Uterus (tissue), 4 donors: ENCODE measurements at places on chromosomes 1 and 21. TPM values are rescaled to one million over a fixed set of nuclear protein-coding genes. Genes with fewer than 3 reads are reported as not detected.
A peak's percentile ranks its signal among the peaks of the same experiment; 100 is the strongest.

The GSTM2 gene
- 154 TPM for total RNA-seq

The FAM177B gene
- total RNA-seq: not detected

GRCh38 chr1:162385280-162385623, 3.7 kb downstream of the C1orf226 start:
- H3K4me3 ChIP-seq: no peak overlapping the region
- no peaks in the 10 kb centered on the region for H3K27me3 ChIP-seq
- DNase-seq: no peak
- no peaks in the 10 kb centered on the region for H3K4me1 ChIP-seq
- H3K36me3 ChIP-seq: no peaks in the 10 kb centered on the region
- H3K27ac ChIP-seq: no peak overlapping the region

GRCh38 chr1:93965888-93966287, 56.7 kb upstream of the GCLM start:
- H3K36me3 ChIP-seq: no peaks in the 10 kb centered on the region
- no peaks in the 10 kb centered on the region for H3K4me1 ChIP-seq
- no peaks in the 10 kb centered on the region for H3K27me3 ChIP-seq
- no peak for DNase-seq
- H3K4me3 ChIP-seq: no peak overlapping the region

DNA sequence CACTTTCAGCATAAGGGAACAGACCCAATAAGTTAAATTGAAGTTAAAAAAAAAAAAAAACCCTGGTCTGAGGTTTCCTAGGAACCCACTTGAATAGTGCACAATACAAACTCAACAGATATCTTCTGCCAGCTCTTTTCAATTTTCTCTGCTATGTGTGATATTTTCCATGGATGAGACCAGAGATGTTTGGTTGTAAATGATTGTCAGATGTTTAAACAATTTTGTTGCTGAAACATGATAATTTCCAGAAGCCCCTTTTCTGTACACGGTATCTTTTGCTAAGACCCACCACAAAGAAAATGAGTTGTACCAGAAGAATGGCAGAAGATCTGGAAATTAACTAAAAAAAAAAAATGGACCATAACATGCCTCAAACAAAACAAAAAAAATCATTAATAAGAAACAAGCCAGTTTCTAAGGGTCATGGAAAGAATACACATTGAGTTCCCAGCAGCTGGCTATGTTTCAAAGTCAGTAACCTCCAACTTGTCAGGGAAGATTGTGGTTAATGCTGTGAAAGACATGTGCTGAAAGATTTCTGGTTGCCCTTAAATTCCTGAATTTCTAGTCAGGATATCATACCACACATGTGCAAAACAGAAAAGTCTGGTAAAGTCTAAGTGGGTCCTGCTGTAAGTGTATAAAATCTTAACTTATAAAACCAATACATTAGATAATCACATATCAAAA, 35.6 kb upstream of the MGST3 start:
- H3K4me3 ChIP-seq: no peak overlapping the region
- H3K4me1 ChIP-seq: no peaks in the 10 kb centered on the region
- no peaks in the 10 kb centered on the region for H3K36me3 ChIP-seq
- no peak overlapping the region for H3K27ac ChIP-seq
- no peaks in the 10 kb centered on the region for H3K27me3 ChIP-seq
- no peak for DNase-seq

DNA sequence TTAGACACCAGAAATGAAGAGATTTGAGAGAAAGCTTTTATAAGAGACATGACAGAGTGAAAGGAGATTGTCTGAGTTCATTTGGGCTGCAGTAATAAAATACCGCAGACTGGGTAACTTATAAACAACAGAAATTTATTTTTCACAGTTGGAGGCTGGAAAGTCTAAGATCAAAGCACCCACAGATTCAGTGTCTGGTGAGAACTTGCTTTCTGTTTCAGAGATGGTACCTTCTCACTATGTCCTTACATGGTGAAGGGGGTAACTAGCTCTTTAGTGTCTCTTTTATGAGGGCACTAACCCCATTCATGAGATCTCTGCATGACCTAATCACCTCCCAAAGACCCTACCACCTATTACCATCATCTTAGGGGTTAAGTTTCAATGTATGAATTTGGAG, 30.9 kb upstream of the FCRL4 start:
- no peaks in the 10 kb centered on the region for H3K27me3 ChIP-seq
- no peak for DNase-seq
- H3K36me3 ChIP-seq: no peaks in the 10 kb centered on the region
- H3K27ac ChIP-seq: no peak overlapping the region

The CD2 gene
- 1.2 TPM for total RNA-seq

GRCh38 chr1:160675641-160676410, 29.0 kb upstream of the SLAMF1 start:
- no peaks in the 10 kb centered on the region for H3K4me1 ChIP-seq
- peak; percentile 33 for DNase-seq
- no peak overlapping the region for H3K27ac ChIP-seq
- no peaks in the 10 kb centered on the region for H3K27me3 ChIP-seq
- no peaks in the 10 kb centered on the region for H3K36me3 ChIP-seq
- no peak overlapping the region for H3K4me3 ChIP-seq

The PPT1 gene
- total RNA-seq: 81.7 TPM

The S100A4 gene
- 226 TPM for total RNA-seq

- no peaks in the 10 kb centered on the region for H3K27me3 ChIP-seq
- no peaks in the 10 kb centered on the region for H3K36me3 ChIP-seq
- DNase-seq: no peak
- no peak overlapping the region for H3K4me3 ChIP-seq
- no peak overlapping the region for H3K27ac ChIP-seq
- H3K4me1 ChIP-seq: no peaks in the 10 kb centered on the region
Observed at GRCh38 chr1:28070725-28071593, 17.5 kb downstream of the EYA3 start.

DNA sequence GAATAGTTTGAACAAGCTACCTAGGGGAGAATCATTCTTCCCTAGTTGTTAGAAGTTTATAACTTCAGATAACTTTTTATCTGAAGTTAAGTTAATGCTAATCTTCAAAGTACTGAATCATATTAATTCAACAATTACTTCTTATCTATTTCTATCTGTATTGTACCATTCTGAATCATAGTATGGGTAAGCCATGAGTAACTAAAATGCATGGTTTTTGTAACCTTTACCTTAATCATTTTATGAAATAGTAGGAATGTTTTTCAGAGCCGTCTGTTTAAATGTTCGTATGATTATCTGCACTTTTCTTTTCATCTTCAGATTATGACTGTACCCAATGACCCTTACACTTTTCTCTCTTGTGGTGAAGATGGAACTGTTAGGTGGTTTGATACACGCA, 50.3 kb upstream of the MPC2 start:
- no peak overlapping the region for H3K4me3 ChIP-seq
- no peak for DNase-seq
- H3K36me3 ChIP-seq: no peaks in the 10 kb centered on the region
- H3K4me1 ChIP-seq: no peaks in the 10 kb centered on the region
- no peak overlapping the region for H3K27ac ChIP-seq

DNA sequence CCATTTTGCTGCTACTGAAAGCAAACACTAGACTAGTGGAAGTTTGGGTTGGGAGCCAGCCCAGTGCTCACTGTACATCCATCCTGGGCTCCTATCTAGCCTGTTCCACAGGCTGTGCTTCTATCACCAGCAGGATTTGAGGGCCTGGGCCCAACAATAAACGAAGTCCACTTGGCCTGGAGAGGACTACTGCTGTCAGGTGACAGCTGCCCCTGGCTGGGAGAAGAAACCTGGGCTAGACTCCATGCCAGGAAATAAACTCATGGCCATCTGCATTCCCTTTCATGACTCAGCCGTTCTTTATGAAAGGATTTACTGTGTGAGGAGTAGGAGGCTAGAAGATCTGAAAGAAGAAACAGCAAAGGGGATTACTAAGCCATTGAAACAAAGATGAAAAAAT, 35.5 kb downstream of the COLGALT2 start:
- H3K4me1 ChIP-seq: no peaks in the 10 kb centered on the region
- DNase-seq: no peak
- H3K36me3 ChIP-seq: no peaks in the 10 kb centered on the region
- no peak overlapping the region for H3K27ac ChIP-seq

DNA sequence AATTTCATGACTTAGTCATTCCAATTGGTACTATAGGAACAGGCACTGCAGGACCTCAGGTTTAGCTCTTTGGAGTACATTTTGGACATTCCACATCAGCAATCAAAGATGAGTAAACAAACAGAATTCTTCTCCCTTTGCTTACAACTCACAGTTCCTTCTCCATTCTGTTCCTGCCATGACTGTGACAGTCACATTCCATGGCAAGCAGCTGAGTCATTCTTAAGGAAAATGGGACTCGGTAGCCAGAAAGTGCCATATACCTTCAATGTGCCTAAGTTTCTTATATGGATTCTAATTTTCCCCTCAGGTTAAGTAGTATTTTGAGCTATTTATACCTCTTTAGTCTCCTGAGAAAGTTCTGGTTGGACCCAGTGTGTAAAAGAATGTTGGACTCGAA, 25.6 kb downstream of the CRCT1 start:
- H3K36me3 ChIP-seq: no peaks in the 10 kb centered on the region
- no peaks in the 10 kb centered on the region for H3K4me1 ChIP-seq
- H3K4me3 ChIP-seq: no peak overlapping the region
- H3K27ac ChIP-seq: no peak overlapping the region
- H3K27me3 ChIP-seq: no peaks in the 10 kb centered on the region

- H3K27ac ChIP-seq: no peak overlapping the region
- no peaks in the 10 kb centered on the region for H3K27me3 ChIP-seq
- no peaks in the 10 kb centered on the region for H3K4me1 ChIP-seq
- no peak for DNase-seq
- no peak overlapping the region for H3K4me3 ChIP-seq
- no peaks in the 10 kb centered on the region for H3K36me3 ChIP-seq
Observed at GRCh38 chr1:197441999-197442414, 174.0 kb downstream of the CRB1 start.

GRCh38 chr1:58180537-58180936, 366.0 kb downstream of the OMA1 start:
- no peak overlapping the region for H3K4me3 ChIP-seq
- no peaks in the 10 kb centered on the region for H3K4me1 ChIP-seq
- H3K36me3 ChIP-seq: no peaks in the 10 kb centered on the region
- DNase-seq: no peak

- peak; percentile 50 for DNase-seq
- H3K4me1 ChIP-seq: no peaks in the 10 kb centered on the region
- peaks cover 54% of the 10 kb centered on the region for H3K27me3 ChIP-seq
- H3K36me3 ChIP-seq: no peaks in the 10 kb centered on the region
- H3K27ac ChIP-seq: peak overlapping the region; percentile 71
- H3K4me3 ChIP-seq: peak overlapping the region; percentile 41
Observed at GRCh38 chr1:3069491-3070308, 697 bp downstream of the PRDM16 start.

The SEMA4A gene
- 3.1 TPM for total RNA-seq

The GBP4 gene
- 11.1 TPM for total RNA-seq

- no peak overlapping the region for H3K4me3 ChIP-seq
- H3K27me3 ChIP-seq: no peaks in the 10 kb centered on the region
Observed at GRCh38 chr1:230563591-230563990, 78.7 kb upstream of the COG2 start.

GRCh38 chr21:15301014-15301413, 236.2 kb upstream of the NRIP1 start:
- no peak overlapping the region for H3K4me3 ChIP-seq
- no peaks in the 10 kb centered on the region for H3K27me3 ChIP-seq
- H3K36me3 ChIP-seq: no peaks in the 10 kb centered on the region

GRCh38 chr1:151606384-151606783, 5.5 kb upstream of the SNX27 start:
- H3K36me3 ChIP-seq: no peaks in the 10 kb centered on the region
- peaks cover 4% of the 10 kb centered on the region for H3K4me1 ChIP-seq
- no peak overlapping the region for H3K27ac ChIP-seq
- H3K27me3 ChIP-seq: no peaks in the 10 kb centered on the region
- no peak for DNase-seq

GRCh38 chr1:65260851-65261473, 48.4 kb upstream of the DNAJC6 start:
- no peak overlapping the region for H3K4me3 ChIP-seq
- no peaks in the 10 kb centered on the region for H3K27me3 ChIP-seq
- H3K4me1 ChIP-seq: no peaks in the 10 kb centered on the region
- no peak for DNase-seq
- H3K27ac ChIP-seq: no peak overlapping the region

The GPR3 gene
- 1.9 TPM for total RNA-seq

- no peaks in the 10 kb centered on the region for H3K4me1 ChIP-seq
- H3K27ac ChIP-seq: peak overlapping the region; percentile 86
- no peaks in the 10 kb centered on the region for H3K36me3 ChIP-seq
- DNase-seq: peak; percentile 70
- H3K4me3 ChIP-seq: peak overlapping the region; percentile 49
Observed at GRCh38 chr1:32703479-32704291, 1.1 kb upstream of the SYNC start.

GRCh38 chr1:61782771-61783170, 40.5 kb downstream of the PATJ start:
- DNase-seq: no peak
- no peaks in the 10 kb centered on the region for H3K27me3 ChIP-seq
- no peaks in the 10 kb centered on the region for H3K36me3 ChIP-seq
- H3K27ac ChIP-seq: no peak overlapping the region
- no peak overlapping the region for H3K4me3 ChIP-seq
- no peaks in the 10 kb centered on the region for H3K4me1 ChIP-seq

DNA sequence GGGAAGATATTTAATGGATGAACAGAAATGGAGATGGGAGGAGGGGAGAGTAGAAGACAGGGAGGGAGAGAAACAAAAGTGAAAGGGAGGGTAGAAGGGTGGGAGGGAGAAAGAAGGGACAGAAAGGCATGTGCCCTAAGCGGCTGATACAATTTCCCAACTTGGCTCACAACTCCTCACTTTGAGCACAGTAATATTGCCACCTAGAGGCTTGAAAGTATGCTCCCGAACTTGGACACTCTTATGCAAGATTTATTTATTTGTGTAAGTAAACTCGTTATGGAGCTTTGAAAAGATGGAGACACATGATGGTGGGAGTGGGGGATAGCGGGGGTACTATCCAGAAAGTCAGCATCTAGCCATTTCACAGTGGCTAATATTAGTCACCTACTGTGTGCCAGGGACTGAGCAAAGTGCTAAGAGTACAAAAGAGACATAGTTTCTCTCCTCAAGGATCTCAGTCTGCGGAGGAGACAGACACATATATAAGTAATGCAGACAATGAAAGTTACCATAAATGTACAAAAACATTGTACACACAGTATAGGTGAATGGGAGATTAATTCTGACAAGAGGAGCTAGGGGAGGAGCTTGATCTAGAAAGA, 189.7 kb downstream of the SEC16B start:
- H3K27me3 ChIP-seq: no peaks in the 10 kb centered on the region
- H3K4me3 ChIP-seq: no peak overlapping the region
- DNase-seq: no peak
- H3K36me3 ChIP-seq: no peaks in the 10 kb centered on the region
- H3K4me1 ChIP-seq: no peaks in the 10 kb centered on the region

The VANGL1 gene
- 14.6 TPM for total RNA-seq

DNA sequence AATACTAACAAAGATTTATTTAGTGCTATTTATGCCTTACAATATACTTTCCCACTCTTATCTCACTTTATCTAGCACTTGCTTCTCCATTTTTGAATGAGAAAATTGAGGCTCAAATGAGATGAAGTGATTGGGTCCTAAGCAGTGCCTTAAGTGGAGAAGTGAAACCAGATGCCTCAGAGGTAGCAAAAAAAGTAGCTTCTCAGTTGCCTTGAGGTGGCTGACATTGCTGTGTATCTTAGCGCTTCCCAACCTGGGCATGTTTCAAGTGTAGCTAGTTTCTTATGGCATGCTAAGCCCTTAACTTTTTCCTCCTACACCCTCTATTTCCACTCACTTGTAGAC, 390.4 kb downstream of the OMA1 start:
- no peak overlapping the region for H3K4me3 ChIP-seq
- H3K36me3 ChIP-seq: no peaks in the 10 kb centered on the region
- no peaks in the 10 kb centered on the region for H3K4me1 ChIP-seq

The CLCA1 gene
- not detected for total RNA-seq

GRCh38 chr1:6807782-6808181, 22.5 kb downstream of the CAMTA1 start:
- H3K4me1 ChIP-seq: no peaks in the 10 kb centered on the region
- no peak for DNase-seq
- H3K4me3 ChIP-seq: no peak overlapping the region
- H3K27ac ChIP-seq: no peak overlapping the region
- no peaks in the 10 kb centered on the region for H3K36me3 ChIP-seq
